ENCODE measurements at places on chromosomes 5 and 9.

GRCh38 chr5:55694152-55694830 is 17.8 kb downstream of the SLC38A9 start:
- DNase-seq, result no peak

- DNase-seq, result no peak
Observed at GRCh38 chr5:168939887-168940544, 360.8 kb upstream of the PANK3 start.

DNA sequence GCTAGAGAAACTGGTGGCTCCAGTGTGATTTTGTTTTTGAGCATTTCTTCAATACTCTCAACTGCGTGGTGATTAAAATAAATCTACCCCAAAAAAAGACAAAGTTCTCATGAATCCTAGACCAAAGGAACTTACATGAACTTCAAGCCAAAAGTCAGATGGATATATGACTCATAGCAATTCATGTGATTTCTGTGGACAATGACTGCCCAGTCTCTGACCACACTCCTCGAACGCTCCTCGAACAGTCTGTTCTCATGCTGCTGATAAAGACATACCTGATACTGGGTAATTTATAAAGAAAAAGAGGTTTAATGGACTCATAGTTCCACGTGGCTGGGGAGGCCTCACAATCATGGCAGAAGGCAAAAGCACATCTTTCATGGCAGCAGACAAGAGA is 46.4 kb upstream of the CEP78 start:
- DNase-seq, result no peak

DNA sequence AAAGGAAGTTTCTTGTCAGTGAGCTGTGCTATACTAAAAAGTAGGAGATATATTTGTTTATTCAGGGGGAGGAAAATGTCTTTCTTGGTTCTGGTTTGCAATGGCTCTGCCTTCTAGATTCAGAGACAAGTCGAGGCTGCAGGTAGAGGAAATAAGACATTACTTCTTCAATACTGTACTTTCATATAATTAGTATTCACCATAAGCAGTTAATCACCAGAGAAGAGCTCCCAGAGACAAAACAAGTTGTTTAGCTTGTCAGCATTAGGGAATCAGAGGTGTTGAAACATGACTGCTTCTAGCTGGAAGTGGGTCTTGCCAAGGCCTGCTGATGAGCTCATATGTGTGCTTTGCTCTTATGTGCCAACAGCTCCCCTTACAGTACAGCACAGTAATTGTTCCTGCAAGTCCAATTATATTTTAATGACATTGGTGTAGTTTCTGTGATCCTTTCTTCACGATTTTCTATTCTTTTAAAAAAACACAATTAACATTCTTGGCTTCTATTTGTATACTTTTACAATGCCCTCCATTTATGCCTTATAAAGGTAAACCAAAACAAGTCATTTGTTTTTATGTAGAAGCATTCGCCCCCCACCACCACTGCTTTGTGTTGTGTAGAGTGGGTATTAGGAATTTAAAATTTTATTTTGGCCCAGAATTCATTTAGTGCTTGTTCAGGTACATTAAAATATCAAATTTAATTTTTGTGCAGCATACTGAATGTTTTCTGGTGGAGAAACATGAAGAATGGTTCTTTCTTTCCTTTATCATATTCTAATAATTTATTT is 112.2 kb downstream of the RPS23 start:
- DNase-seq, result peak; percentile 54

DNA sequence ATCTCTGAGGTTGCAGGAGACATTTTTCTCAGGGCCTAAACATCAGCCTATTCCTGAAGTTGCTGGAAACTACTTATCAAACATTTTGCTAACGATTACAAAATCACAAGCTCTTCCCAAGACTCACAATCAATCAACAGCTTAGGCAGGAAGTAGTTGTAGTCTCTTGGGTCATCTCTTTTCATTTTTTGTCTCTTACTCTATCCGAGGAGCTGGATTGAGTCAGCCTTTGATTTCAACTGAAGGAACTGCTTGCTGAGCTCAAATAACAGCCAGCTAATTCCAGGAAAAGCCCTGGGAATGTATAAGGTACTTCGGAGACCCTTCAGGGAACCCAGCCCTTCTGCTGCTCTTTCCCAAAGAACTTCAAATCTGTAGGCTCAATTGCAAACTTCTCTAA is 398.9 kb downstream of the PLK2 start:
- DNase-seq, result no peak

DNA sequence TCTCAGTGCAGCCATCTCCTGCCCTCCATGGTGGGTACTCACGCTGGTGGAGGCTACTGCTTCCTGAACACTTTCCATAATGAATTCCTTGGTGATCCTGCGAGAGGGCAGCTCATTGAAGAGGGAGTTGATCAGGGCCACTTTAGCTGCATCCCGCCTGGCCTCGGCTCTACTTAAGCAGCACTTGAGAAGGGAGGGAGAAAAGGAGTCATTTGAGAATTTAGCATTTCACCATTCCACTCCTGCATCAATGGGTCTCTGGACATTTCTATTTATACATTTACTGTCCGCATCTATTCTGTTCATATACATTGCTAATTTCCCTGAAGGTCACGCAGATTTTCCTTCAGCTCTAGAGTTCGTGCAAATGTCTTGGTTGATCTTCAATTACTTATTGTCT is 35.1 kb downstream of the LIX1 start:
- no peak for DNase-seq

Measured in GM12864 (cell line).